GM12891 (cell line): ENCODE measurements at places on chromosomes 7 and 10.

- no peak for DNase-seq
These were observed 253.2 kb downstream of the BMPER start for GRCh38 chr7:34158368-34159153.

- no peak for DNase-seq
These were observed 30.0 kb downstream of the GPR141 start for GRCh38 chr7:37713613-37714012.

GRCh38 chr10:43195557-43195956 lies 57.3 kb downstream of the CSGALNACT2 start:
- DNase-seq: no peak

GRCh38 chr10:44008270-44008916 lies 359.7 kb upstream of the ZNF32 start:
- DNase-seq: no peak

DNA sequence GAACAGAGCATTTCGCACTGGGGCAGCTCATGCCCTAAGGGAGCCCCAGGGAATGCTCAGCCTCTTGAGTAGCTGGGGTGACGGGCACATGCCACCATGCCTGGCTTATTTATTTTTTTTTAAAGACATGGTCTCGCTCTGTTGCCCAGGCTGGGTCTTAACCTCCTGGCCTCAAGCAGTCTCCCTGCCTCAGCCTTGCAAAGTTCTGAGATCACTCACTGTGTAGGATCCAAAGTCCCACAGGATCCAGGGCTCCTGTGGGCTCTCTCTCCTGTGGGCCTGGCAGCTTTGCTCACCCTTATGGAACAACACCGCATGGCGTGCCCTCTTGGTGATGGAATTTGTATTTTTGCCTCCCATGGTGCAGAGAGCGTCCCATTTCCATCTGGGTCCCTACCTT lies 34.0 kb downstream of the TMEM120A start:
- no peak for DNase-seq

- no peak for DNase-seq
These were observed 10.0 kb upstream of the PCGF5 start for GRCh38 chr10:91210435-91210834.
